WTC11 (cell line): ENCODE measurements at places on chromosomes 11 and 22. TPM values are rescaled to one million over a fixed set of nuclear protein-coding genes. Genes with fewer than 3 reads are reported as not detected.

- no peak for DNase-seq
Observed at GRCh38 chr11:12187399-12187798, 77.0 kb downstream of the MICAL2 start.

GRCh38 chr22:44211256-44211945 lies 30.7 kb downstream of the PARVG start:
- DNase-seq: no peak

DNA sequence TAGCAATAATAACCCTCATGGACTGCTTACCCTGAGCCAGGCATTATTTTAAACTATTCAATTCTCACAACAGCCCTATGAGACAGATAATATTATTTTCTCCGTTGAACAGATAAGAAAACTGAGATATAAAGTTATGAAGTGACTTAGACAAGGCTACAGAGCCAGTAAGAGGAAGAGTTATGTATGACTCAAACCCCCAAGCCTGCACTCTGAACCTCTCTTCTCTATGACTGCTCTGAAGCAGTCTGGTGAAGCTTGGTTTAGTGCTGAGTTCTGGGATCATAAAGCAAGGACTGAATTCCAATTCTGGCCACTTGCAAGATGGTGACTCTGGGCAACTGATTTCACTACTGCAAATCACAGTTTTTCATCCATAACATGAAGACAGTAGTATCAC lies 34.5 kb downstream of the TNKS1BP1 start:
- DNase-seq: no peak

DNA sequence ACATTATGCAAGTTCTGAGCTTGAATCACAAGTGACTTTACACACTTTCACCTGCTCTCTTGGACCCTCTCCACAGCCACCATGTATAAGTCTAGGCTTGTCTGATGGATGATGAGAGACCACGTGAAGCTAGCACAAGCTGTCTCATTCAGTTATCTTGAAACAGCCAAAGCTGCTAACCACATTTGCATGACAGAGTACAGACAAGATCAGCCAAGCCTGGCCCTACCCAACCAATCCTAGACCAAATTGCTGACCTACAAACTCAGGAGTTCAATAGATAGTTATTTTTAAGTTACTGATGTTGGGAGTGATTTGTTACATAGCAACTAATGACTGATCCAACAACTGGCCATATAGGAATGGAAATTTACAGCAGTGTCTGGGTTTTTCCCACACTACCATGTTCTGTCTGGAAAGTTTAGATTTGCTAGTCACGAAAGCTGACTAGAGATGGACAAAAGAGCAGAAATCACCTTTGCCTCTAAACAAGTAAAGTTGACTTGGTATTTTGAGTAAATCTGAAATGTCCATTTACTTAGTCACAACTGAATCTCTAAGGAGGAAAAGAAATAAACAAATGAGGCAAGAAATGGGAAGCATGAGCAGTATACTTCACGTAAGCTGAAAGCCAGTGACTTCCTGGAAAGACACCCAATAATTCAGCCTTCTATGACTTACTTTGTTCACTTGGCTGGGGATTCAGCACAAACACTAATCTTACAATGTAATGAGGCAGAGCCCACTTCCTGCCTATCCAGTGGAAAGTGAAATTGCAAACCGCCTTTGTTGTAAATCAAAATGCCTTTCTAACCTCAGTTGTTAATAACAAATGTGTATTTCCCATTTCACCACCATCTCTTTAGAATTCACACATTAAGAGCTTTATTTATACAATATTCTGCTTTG lies 101.7 kb downstream of the FAM181B start:
- DNase-seq: no peak

The HEPACAM gene
- total RNA-seq: not detected in 3 replicates

DNA sequence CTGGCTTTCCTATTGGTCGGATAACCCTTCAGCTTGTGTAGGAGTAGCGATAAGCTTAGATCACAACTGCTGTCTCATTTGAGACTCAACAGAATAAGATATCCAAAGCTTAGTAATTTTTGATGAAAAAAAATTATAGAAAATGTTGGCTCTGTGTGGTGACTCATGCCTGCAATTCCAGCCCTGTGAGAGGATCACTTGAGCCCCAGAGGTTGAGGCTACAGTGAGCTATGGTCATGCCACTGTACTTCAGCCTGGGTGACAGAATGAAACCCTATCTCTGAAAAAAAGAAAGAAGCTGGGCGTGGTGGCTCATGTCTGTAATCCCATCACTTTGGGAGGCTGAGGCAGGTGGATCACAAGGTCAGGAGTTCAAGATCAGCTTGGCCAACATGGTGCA lies 55.6 kb upstream of the RRM1 start:
- DNase-seq: no peak

DNA sequence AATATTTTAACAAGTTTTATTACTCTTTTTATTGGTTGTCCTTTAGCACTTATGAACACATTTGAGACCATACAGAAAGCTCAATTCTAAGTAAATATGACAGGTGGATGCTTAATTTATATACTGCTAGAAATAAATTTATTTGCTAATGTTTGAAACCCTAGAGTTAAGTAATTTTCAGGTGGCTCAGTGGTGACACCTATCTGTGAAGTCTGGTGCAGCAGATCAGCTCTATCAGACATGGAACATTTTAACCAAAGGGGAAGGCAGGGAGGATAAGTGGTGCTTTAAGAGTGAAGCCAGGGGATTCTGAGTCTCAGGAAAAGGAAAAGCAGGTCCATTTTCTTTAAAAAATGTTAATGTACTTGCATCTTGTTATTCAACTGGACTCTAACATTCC lies 175.8 kb downstream of the DSCAML1 start:
- DNase-seq: no peak

DNA sequence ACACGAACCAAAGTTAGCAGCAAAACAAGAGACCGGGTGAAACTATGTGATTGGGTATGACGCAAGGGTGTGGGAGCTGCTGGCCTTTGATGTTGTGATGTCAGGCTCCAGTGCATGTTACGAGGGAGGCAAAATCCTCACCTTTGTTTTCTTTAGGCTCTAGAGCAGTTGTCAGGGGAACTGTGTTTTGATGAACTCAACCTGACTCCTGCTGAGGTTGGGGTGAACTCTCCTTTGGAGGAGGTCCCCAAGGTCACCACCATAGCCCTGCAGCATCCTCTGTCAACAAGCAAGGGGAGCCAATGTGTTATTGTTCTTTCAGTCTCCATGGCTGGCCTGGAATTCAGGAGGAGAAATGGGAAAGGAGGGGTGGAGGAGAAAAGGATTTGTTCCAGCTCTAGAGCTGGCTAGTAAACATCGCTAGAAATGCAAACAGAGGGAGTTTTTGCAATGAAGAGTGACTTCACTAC lies 33.8 kb downstream of the RASSF10 start:
- DNase-seq: no peak

The LMO1 gene
- total RNA-seq: 0.39 to 0.44 TPM (median 0.44 TPM) in 3 replicates

DNA sequence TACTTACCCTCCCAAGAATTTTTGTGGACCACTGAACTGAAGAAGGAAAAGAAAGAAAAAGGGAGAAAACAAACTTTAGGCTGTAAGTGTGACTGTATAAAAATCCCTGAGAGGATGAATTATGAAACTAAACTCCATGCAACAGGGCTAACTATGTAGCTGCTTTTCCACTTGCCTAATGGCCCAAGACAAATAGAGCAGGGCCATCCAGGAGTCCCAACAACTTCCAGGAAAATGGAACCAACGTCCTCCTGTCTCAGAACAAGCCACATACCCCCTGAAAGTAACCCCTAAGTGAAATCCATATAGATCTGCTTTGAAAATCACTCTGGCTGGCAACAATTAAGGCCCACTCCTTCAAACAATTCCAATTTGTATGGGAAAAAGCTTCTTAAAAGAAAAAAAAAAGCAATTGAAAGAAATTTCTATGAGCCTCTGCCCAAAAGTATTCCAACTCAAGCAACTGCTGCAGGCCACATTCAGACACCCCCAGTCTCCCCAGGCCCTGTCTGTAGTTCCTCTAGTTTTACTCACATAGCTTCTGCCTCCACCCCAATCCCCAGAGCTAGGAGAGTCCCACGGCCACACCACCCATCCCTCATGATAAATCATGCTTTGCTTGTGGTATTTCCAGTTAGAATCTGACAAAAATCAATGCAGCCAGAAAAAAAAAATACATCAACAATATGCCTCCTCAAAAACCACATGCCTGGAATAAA lies 12.7 kb downstream of the RBFOX2 start:
- no peak for DNase-seq

The AASDHPPT gene
- 37.0 to 39.9 TPM (median 38.7 TPM) in 3 replicates for total RNA-seq

The SCN3B gene
- total RNA-seq: 0.37 to 0.79 TPM (median 0.71 TPM) in 3 replicates

DNA sequence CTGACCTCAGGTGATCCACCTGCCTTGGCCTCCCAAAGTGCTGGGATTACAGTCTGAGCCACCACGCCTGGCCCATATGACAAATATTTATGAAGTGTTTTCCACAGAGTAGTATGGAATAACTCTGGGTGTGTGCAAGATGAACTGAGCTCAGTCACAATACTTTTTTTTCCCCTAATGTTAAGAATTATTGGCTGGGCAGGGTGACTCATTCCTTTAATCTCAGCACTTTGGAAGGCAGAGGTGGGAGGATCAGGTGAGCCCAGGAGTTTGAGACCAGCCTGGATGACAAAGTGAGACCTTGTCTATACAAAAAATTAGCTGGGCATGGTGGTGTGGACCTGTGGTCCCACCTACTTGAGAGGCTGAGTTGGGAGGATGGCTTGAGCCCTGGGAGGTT lies 6.4 kb downstream of the PTPRJ start:
- DNase-seq: no peak

DNA sequence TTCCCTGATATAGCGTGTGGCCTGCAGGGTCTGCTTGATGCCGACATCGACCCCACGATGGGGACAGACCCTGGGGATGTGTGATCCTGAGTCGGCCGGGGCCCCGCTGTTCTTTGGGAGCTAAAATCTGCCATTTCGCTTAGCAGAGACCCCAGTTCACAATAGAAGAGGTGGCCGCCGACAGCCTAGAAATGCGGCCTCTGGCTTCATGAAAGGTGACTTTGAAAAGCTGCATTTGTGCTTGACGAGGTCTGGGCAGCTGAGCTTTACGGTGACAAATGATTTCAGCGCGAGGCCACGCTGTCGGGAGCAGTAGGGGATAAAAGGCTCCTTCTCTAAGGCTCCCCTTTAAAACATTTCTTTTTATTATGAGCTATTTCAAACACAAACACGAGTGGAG lies 71.7 kb downstream of the RPS6KA4 start:
- DNase-seq: no peak

The DDX10 gene
- 48.7 to 56.8 TPM (median 48.9 TPM) in 3 replicates for total RNA-seq

The EMID1 gene
- total RNA-seq: 6.0 to 8.6 TPM (median 6.1 TPM) in 3 replicates

The RFPL2 gene
- 0.39 to 0.48 TPM (median 0.41 TPM) in 3 replicates for total RNA-seq

The SCT gene
- 2.3 to 3.3 TPM (median 2.9 TPM) in 3 replicates for total RNA-seq

- DNase-seq: no peak
Observed at GRCh38 chr11:100776212-100776896, 89.3 kb downstream of the ARHGAP42 start.

The SEPTIN3 gene
- total RNA-seq: 19.5 to 25.3 TPM (median 24.0 TPM) in 3 replicates

DNA sequence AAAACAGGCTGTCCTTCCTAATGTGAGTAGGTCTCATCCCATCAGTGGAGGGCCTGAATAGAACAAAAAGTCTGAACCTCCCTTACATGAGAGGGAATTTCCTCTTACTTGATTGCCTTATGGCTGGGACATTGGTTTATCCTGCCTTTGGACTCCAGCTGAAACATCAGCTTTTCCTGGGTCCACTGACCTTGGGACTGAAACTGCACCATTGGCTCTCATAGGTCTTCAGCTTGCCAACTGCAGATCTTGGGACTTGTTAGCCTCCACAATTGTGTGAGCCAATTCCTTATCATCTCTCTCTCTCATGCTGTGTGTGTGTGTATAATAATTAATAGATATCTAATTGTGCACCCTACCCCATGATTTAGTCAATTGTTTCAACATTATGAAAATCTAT lies 375.3 kb upstream of the DDI1 start:
- DNase-seq: no peak
